ENCODE measurements at places on chromosomes 4 and X.

DNA sequence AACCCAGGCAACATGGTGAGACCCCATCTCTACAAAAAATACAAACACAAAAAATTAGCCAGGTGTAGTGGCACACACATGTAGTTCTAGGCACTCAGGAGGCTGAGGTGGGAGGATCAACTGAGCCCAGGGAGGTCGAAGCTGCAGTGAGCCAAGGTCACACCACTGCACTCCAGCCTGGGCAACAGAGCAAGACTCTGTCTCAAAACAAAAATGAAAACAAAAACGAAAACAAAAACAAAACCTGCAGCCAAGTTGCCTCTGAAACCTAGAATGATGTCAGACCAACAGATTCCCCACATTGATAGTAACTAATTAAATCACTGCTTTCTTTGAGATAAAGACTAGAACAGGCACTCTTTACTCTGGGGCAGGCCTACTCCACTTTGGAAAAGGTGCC, 104.5 kb downstream of the AMELX start:
- ATAC-seq = no peak

DNA sequence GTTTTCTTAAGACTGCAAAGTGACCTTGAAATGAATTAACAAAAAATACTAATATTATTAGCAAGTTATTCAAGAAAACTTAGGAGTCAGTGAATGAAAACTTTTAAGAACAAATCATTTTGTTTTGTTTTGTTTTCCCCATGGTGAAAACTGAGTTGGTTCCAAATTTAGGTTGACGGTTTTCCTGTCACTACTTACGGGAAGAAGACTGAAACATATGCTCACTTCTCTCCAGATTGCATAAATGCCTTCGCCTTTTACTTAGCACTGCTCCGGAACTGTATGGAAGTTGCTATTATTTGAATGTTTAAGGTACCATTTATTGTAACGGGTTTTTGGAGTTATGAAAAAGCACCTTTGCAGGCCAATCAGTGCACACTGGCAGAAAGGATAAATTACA, 42.8 kb downstream of the DOCK11 start:
- no peak for ATAC-seq

GRCh38 chr4:158869001-158869400, 100.2 kb downstream of the FNIP2 start:
- no peak for ATAC-seq

DNA sequence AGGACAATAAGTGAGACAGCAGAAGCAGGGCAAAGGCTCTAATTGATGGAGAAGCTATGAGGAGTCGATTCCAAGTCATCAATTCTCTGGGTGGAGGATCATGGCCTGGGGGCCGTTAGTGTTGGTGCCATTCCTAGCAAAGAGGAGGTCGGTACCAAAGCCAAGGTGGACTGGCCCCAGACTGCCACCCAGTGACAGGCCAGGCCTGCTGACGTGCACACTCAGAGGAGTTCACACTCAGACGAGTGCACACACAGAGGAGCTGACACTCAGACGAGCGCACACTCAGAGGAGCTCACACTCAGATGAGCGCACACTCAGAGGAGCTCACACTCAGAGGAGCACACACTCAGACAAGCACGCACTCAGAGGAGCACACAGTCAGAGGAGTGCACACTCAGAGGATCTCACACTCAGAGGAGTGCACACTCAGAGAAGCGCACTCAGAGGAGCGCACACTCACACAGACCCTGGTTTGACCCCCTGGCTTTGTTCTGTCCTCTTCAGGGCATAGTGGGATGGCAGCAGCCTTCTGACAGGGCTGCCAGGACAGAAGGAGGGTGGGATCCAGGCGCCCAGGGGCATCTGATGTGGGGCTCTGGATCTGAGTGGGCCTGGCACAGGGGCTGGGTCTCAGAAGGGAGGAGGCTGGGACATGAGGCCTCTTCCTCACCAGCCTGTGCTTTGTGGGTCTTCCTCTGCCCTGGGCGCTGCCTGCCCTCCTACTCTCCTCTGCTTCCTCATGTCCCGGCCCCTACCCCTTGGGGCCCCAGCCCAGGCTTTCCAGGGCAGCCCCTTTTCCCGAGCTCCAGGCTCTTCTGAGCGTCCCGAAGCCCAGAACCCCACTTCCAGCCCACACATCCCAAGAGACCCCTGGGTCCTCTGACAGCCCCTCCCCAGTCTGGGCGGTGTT, 41.7 kb upstream of the NKX1-1 start:
- no peak for ATAC-seq

DNA sequence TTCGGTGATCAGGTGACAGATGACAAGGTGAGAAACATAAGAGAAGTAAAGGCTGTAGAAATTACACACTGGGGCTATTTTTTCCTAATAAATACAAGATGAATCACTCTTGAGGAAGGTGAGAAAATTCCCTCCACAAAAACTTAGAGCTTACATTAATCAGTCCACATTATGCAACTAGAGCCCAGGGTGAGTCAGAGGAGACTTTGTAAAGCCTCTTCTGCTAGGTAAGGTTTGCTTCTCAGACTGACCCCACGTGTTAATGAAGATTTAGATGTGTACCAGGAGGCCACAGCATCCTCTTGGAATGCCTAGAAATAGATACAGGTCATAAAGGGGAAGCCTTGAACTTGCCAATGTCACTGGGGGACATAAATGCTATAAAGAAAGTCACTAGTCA, 396.0 kb upstream of the SMIM31 start:
- no peak for ATAC-seq

DNA sequence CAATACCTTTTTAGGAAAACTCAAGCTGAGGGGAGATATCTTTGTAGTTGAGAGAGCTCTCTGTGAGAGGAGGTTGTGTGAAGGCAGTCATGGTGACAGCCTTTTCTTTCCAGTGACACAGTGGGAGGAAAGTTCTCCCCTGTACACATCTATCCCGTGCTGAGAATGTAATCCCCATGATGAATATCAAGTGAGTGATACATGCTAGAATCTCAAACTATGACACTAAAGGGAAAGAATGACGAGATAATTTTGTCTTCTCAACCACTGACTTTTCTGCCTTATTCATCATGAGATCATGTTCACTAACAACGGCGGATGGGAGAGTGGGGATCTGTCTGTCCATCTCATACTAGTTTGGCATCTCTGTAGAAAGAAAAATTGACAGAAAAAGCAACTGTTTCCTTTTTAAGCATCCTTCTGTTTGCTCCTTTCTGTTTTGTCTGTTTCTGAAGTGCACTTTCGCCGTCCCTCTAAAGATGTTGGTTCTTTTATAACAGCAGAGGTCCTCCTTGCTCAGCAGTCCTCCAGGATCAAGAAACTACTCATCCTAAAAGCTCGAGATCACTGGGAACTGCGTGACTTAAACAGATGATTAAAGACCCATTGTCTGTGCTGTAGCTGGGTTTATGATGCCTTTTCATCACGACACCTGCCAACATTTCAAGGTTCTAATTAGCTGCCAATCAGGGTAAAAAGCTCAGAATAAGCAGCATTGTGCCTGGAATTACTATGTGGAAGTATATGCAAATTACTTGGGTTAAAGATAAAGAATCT, 137.6 kb downstream of the DCK start:
- ATAC-seq = no peak

- no peak for ATAC-seq
These were observed 7.8 kb downstream of the RXFP1 start for GRCh38 chr4:158529505-158529904.

- no peak for ATAC-seq
These were observed 1.5 kb upstream of the CTBP1 start for GRCh38 chr4:1250527-1250812.

- ATAC-seq = no peak
These were observed 25.9 kb downstream of the SLC25A43 start for GRCh38 chrX:119424999-119425398.

DNA sequence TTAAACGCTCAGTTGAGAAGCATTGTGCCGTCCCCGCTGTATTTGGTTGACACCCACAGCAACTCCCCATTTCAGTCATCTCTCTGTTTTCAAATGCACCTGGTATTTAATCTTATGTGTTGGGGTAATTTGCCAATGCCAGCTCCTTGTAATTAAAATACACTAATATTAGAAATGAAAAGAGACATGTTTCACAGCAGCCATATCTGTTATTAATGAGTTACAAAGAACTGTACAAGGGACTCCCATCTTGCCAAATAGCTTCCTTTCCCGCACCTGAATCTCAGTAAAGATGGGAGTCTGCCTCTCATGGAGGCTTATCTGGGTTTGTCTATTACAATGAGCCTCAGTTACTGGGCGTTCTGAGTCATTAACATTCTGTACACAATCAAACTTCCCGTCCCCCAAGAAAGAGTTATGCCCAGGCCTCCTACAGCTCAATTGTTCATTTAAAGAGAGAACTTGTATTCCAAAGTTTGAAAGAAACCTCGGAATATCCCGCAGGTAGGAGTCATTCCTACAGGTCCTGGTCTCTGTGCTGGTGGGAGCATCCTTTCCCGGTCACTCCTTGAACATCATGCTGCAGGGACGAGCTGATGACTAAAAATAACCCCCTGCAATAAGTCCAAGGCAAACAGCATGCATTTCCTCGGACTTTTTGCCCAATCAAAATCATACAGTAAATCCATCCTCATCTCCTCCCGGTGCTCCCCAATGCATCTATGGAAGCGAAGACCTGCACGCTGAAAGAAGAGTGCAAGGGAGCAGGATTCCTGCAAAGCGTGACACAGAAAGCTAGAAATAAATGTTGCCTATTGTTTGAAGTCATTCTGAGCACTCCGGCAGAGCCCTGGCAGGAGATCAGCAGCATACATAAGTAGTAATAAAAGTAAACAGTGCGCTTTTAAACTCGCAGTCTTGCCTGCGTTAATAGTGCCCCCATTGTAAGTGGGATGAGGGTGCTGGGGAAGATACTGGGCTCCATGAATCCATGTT, 926 bp downstream of the NDP start:
- no peak for ATAC-seq

- peak; percentile 29 for ATAC-seq
These were observed 80.8 kb downstream of the HMGN5 start for GRCh38 chrX:81120936-81121371.

DNA sequence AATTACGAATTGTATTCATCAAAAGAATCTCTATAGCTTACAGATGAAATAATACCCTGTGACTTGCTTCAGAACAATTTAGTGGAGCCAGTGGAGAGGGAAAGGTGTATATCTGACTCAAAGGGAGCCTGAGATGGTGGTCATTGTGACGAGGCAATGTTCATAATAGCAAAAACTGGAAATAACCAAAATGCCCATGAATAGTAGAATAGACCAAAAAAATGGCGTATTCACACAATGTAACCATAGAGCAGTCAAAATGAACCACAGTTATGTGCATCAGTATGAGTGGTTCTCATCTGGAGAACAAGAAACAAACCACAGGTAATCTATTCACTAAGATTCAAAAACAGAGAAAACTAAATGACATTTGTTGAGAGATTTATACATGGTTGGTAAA, 125.3 kb upstream of the CLNK start:
- ATAC-seq = no peak

- peak; percentile 51 for ATAC-seq
These were observed 257.7 kb downstream of the OPHN1 start for GRCh38 chrX:68175562-68175961.

- ATAC-seq = peak; percentile 87
These were observed at the start of gene LDB2 for GRCh38 chr4:16897991-16898827. LDB2 (minus strand) TSS chr4:16898645.

GRCh38 chr4:71549516-71550160, 210.8 kb downstream of the SLC4A4 start:
- ATAC-seq = no peak

DNA sequence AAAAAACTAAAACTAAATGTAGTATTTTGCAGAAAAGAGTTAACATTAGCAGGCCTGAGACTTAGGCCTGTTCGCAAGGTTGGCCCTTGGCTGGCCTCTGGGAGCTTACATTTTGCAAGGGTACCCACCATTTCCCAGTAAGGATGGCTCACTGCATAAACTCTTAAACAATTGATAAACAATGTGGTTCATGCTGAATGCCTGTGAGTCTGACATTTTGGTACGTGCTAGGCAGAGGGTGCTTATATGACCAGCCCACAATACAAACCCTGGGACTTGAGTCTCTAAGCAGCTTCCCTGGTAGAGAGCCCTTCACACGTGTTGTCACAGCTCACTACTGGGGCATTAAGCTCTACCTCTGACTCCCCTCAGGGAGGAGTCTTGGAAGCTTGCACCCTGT, 7.4 kb downstream of the PRPS2 start:
- no peak for ATAC-seq

- ATAC-seq = no peak
These were observed 12.4 kb upstream of the TDO2 start for GRCh38 chr4:155891058-155891457.

DNA sequence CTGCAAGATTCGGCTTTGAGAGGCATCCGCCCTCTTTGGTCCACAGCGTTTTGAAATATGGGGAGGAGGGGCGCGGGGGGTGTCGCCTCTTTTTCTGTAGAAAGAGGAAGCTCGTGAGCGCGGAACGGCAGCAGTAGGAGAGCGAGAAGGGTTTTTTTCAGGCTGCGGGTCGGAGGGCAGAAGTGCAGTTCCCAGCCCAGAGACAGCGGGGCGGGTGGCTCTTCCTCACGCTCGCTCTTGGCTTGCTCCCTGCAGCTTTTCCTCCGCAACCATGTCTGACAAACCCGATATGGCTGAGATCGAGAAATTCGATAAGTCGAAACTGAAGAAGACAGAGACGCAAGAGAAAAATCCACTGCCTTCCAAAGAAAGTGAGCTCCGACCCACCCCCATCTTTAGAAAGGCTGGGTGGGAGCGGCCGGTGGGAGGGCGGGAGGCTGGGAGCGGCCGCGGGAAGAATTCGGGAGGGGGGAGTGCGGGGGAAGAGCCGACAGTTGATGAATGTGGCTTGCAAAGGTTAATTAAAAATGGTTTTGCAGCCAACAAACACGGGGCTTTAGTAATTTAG, 1.2 kb downstream of the TMSB4X start:
- no peak for ATAC-seq

DNA sequence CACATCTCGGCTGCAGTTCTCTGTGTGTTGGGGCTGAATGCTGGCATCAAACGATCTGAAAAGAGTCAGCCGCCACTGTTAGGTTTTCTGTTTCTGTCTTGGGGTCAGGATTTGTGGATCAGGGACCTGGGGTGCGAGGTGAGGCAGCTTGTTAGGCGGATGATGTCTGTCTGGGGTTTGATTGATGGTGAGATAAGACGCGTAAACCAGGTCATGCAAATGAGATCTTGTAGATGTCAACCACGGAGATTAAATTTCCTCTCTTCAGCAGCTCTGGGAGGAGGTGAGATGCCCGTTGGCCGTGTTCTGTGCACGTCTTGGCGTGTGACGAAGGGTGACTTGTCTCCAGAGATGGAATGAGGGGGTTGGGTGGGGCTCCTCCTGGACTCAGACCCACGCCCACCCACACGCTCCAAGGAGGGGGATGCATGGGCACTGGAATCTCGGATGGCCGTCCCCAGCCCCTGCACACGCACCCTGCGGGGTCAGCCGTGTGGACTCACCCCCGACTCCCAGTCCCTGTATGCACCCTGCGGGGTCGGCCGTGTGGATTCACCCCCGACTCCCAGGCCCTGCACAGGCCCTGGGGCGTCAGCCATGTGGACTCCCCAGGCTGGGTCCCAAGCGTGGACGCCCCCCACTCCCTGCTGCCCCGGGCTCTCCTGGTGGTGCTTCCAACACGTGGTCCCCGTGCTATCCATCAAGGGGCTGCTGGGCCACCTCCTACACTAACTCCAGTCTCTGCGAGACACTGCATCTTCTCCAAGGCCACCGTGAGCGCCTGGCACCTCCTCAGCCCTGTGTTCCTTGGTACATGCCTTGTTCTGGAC, 16.0 kb upstream of the UVSSA start:
- no peak for ATAC-seq

All from gastroesophageal sphincter (tissue), 4 donors.